ENCODE measurements at places on chromosomes 2 and 18.

- no peak for DNase-seq
These were observed 121.3 kb upstream of the DDX18 start for GRCh38 chr2:117693154-117693553.

GRCh38 chr2:217166241-217166850 lies 306.5 kb upstream of the TNP1 start:
- DNase-seq: no peak

DNA sequence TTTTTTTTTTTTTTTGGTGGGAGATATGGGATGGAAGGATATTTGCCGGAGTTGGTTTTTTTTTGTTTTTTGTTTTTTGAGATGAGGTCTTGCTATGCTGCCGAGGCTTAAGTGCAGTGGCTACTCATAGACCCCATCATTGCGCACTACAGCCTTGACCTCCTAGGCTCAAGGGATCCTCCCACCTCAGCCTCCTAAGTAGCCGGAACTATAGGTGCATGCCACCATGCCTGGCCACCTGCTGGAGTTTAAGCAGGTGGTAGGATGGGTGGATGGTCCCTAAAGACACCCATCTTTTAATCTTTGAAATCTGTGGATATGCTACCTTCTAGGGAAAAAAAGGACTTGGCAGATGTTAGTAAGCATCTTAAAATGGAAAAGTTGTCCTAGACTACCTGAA lies 169.8 kb downstream of the TGIF1 start:
- no peak for DNase-seq

- DNase-seq: no peak
These were observed 28.1 kb downstream of the FAP start for GRCh38 chr2:162215162-162215561.
